ENCODE measurements at places on chromosomes 11 and 22.
A peak's percentile ranks its signal among the peaks of the same experiment; 100 is the strongest.

DNA sequence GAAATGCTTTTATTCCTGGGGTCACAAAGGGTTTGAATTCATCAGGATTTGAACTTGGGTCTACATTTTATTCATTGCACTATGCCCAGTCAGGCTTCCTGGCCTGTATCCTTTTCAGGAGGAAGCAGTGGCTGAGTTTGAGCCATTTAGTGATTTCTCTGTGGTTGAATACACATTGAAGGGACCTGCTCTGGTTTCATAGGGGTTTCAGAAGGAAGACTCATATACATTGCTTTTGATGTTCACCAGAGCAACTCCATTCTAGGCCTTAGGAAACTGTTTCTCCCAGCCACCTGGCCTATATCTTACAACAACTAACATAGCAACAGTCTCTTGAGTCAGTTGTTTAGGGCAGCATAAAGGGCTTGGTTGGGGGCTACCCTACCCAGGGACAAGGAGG is 165.7 kb downstream of the INSC start:
- DNase-seq = no peak

DNA sequence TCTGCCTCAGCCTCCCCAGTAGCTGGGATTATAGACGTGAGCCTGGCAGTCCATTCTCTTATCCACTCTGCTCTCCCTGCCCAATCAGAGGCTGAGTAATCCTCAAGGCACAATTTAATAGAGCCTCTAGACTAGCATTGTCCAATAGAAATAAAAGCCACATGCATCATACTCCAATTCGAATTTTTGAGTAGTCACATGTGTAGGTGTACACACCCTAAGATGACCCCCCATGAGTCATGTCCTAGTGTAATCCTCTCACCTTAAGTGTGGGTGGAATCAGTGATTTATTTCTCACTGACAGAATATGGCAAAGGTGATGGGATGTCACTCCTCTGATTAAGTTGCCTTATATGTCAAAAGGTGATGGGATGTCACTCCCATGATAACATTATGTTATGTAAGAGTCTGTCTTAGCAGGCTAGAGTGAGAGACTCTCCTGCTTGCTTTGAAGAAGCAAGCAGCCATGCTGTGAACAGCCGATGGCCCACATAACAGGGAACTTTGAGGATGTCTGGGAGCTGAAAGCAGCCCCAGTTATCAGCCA is 61.3 kb downstream of the MN1 start:
- no peak for DNase-seq

DNA sequence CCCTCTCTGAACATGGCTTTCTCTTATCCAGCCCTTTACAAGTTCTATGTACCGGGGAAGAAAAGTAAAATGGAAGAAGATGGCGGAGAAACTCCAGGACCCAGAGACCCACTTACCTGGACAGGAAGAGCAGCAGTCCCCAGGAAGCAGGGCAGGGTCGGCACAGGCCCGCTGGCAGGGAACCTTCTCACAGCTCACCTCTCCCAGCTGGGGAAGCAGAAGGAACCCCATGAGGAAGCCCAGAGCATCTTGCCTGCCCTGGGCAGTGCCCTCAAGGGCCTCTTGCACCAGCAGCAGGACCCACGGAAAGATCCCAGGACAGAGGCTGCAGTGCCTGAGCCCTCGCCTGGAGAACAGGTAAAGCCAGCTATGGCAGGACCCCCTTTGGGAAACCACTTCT is 23.4 kb downstream of the PGA5 start:
- no peak for DNase-seq

DNA sequence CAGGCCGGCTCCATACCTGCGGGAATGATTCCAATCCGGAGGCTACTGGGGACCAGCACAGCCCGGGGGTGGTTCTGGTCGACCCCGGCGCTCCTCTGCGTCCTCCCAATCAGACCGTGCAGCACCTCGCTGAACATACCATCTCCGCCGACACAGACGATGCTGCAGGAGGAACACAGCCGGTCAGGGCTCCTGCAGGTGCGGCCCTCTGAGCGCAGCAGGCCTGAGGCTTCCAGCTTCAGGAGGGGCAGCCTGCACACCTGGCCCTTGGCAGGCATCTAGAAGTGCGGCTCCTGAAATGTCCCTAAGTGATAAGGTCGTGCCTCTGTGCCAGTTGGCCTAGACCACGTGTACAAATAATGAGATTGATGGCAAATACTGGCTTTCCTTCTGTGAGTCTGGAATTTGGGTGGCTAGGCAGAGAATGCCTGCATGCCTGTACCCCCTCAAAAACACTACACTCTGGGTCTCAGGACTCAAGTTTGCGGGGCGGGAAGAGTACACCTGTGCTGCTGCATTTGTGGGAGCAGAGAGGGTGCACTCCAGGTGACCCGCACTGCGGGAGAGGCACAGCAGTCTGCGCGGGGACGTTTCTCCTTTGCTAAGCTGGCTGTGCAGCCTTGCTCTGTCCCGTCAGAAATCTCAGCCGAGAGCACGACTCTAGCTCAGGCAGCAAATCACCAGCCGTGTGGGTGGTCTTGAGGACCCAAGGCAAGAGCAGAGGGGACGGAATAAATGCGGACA is 30.1 kb downstream of the CERK start:
- DNase-seq = no peak

- DNase-seq = no peak
Measured at GRCh38 chr22:34620832-34621231, 445.1 kb upstream of the ISX start.

DNA sequence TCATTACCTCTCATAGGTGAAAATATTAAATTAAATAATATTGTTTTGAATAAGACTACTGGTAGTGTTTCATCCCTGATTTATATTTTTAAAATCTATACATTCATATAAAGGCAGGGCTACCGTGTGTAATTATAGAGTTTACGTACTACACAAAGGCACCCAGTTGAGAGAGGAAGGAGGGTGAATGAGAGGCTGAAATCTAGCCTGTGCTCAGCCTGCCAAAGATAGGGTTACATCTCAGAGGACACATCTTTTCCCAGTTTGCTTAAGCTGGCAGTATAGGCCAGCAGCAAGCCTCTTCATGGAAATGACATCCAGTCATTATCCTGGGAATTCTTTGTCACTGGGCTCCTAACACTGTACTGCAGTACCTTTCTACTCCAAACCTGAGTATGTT is 7.5 kb upstream of the B3GNT6 start:
- peak; percentile 39 for DNase-seq

GRCh38 chr11:47466701-47467250 is 17.8 kb upstream of the RAPSN start:
- no peak for DNase-seq

DNA sequence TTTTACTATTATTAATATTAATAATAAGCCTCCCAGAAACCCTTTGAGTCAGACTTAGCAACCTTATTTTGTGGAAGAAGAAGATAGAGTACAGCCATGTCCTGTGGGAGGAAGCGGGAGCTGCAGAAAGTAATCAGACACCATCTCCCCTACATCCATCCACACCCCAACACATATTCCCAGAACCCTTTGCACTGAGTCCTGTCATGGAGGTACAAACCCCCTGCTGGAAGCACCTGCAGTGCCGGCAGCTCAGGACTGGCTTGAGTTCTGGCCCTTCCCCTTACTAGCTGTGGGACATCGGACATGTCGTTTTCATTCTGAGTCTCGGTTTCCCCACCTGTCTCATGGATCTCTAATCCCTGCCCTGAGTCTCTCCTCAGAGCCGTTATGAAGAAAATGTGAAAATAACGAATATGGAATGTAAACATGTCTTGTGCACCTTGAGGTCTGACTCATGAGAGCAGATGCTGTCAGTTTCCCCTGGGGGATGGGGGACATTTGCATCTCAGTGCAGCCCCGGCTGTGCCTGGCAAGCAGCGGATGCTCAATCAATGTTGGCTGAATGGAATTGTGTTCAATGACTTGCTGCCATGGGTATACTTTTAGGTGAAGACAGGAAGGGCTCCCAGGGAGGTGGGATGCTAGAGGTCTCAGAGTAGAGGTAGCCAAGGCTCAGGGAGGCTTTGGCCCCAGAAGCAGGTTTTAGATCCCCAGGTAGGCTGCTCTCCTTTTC is 45.4 kb downstream of the TP53I11 start:
- no peak for DNase-seq

GRCh38 chr11:6650980-6651379 is 4.6 kb downstream of the DCHS1 start:
- no peak for DNase-seq

DNA sequence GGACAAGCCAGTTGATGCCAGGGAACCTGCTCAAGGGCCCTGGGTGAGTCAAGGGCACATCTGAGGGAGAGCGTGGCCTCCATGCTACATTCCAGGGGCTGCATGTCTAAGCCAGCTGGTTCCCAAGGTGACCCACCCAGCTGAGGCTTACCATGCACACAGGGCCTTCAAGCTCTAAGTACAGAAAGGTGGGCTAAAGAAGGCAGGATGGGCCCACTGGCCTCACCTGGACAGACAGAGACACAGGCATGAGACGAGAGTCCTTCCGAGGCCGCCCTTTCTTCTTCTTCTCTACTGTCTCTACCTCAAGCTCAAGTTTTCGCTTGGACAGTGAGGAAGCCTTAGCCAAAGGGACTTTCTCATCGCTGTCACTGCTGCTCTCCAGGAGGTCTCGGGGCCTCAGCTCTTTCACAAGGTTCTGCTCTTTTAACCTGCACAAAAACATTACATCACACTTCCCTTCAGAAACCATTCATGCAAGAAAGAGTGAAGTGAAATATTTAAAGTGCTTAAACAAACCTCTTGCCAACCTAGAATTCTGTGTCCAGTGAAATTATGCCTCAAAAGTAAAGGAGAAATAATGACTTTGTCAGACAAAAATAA is 69.9 kb downstream of the HIRA start:
- no peak for DNase-seq

- no peak for DNase-seq
Measured at GRCh38 chr22:50072714-50073538, 12.3 kb downstream of the MLC1 start.

DNA sequence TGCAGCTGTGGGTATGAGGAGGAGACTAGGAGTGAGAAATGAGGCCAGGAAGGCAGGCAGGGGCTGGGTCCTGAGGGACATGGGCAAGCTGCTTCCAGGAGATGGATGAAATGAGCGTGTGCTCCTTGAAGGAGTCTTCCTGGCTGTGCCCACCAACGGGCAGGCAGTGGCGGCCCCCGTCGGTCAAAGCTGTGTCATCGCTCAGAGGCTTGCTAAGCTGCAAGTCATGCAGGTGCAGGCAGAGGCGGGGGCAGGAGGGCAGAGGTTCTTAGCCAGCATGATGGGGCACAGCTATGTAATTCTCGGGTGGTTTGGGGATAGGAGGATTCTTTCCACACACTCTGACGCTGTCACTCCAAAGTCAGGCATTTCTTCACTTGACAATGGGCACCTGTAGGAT is 12.5 kb upstream of the PEX26 start:
- no peak for DNase-seq

DNA sequence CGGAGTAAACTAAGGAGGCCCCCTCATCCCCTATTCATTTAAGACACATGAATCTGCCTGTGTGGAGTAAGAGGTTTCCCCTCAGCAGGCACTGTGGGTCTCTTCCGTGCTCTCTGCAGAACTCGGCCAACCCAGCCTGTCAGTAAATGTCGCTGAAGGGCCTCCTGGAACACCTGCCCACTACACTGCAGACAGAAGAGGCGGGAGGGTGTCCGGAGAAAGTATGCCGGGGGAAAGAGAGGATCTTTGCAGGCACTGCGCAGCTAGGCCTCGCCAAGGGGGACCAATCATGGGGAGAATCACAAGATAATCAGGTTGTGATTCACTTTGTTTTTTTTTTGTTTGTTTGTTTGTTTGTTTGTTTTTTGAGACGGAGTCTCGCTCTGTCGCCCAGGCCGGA is 110.8 kb downstream of the MORC2 start:
- no peak for DNase-seq

GRCh38 chr11:95647355-95647754 is 142.2 kb downstream of the FAM76B start:
- no peak for DNase-seq

DNA sequence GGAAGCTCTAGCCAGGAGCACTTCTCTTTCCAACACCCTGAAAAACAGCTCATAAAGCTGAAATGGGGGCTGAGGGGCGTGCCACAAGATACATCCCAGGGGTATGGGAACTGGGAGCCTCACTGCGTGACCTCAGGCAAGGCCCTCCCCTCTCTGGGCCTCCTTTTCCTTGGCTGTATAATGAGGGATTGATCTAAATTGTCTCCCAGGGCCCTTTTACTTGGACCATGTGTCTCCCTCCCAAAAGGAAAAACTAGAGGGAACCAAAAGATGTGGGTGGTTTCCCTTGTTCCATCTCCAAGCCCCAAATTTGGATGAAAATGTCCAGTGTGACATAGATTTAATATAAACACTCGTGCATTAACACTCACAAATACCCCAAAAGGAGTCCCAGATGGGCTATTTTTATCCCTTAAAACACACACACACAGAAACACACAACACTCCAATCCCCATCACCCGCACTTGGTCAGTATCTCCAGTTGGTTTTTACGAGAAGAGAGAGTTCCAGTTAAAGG is 25.9 kb upstream of the SMTN start:
- no peak for DNase-seq

DNA sequence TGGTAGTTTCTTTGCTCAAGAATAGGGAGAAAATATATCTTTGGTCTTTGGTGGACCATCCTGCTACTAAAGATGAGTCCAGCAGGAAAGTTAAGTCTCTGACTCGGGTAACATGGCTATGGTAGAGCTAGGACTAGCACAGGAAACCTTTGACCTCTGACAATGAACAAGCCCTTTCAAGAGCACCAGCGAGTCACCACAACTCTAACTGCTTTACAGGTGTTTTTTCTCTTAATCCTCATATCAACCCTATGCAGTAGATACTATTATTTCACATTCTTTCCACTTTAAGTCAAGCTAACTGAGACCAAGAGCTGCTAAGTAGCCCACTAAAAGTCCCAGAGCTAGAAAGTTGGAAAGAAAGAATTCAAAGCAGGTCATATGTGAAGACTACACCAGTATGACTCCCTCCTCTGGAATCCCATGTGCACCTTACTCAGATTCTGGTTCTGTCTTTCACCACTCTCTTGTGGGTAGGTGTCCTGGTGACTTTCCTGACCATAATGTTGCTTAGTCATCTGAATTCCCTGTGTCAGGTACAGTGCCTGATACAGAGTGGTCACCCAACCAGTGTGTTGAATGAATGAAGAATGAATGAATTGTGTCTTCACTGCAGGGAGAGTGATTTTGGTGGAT is 53.8 kb upstream of the ME3 start:
- DNase-seq = no peak

DNA sequence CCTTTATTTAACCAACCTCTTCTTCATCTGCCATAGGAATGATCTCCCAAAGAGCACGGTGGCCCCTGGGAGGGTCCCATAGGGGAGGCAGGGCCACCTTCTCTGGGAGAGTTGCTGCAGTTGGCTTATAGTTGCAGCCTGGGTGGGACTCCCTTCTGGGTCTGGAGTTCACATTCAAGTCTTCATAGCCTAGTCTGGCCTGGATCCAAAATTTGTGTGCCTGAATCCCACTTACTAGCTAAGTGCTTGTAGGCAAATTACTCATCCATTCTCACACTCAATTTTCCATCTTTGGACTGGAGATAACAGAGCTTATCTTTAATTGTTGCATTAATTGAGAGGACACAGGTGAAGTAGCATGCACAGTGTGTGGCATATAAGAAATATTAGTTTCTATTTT is 163.6 kb downstream of the GRIK4 start:
- DNase-seq = no peak

GRCh38 chr22:29079218-29079901 is 6.5 kb downstream of the KREMEN1 start:
- DNase-seq = peak; percentile 25

GRCh38 chr11:112628676-112629075 is 332.5 kb upstream of the NCAM1 start:
- no peak for DNase-seq

Data from hematopoietic multipotent progenitor cell treated with erythropoietin and hydrocortisone succinate and interleukin-3 and kit ligand, for 15 days (in vitro differentiated cells).